Dermis microvascular lymphatic vessel endothelial cell (primary cell): ENCODE measurements at places on chromosomes 1 and 21.
A peak's percentile ranks its signal among the peaks of the same experiment; 100 is the strongest.

GRCh38 chr1:159266832-159267231 is 35.3 kb upstream of the FCER1A start:
- DNase-seq, result no peak

DNA sequence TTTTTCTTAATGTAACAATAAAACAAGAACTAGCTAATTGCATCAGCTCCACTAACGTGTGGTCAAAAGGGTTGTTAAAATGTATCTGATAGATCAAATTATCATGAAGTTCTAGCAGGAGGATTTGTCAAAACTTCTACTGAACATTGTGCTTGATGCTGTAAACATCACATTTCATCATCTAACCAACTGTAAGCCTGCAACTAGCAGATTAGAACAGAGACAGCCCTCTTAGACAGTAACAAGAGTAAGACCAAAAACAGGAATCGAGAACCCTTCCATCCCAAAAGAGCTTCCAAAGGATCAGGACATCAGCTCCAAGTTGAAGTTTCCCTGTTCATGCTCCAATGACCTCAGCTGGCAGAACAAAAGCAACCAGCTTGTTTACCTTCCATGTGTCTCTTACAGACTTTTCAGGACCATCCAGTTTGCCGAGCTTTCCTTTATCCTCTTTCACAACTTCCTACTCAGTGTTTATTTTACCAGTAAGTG is 44.6 kb downstream of the NIBAN1 start:
- no peak for DNase-seq

GRCh38 chr1:20072771-20073170 is 2.8 kb downstream of the PLA2G5 start:
- DNase-seq, result no peak

GRCh38 chr1:53949023-53949990 is 3.2 kb downstream of the LRRC42 start:
- DNase-seq, result peak; percentile 60
